Fibroblast of skin of right quadriceps (primary cell): ENCODE measurements at places on chromosomes 5 and 9.

GRCh38 chr5:89946916-89947315 is 462.6 kb downstream of the CETN3 start:
- no peak for DNase-seq

- DNase-seq: peak; percentile 36
These were observed 88.6 kb downstream of the ANGPTL2 start for GRCh38 chr9:127033789-127034188.

GRCh38 chr5:72295539-72295938 is 24.5 kb downstream of the MRPS27 start:
- no peak for DNase-seq

GRCh38 chr5:58294598-58295305 is 165.1 kb downstream of the PLK2 start:
- peak; percentile 39 for DNase-seq

DNA sequence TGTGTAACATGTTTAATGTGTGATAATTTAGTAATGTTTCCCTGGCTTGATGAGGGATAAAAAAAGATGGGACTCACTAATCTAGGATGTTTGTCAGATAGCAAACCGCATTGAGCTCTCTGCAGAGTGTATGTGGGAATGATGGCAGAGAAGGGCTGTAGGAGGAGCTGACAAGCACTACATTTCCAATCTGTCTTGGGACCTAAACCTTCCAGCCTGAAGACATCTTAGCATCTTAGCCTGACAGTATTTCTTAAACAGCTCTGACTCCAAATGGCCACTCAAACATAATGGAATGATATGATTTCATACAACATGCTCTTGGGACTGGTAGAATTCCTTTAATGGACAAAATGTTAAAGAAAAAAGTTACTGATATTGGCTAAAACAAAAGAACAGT is 116.7 kb downstream of the PPP2R2B start:
- no peak for DNase-seq

GRCh38 chr9:127353882-127354281 is 43.1 kb upstream of the SLC2A8 start:
- no peak for DNase-seq

DNA sequence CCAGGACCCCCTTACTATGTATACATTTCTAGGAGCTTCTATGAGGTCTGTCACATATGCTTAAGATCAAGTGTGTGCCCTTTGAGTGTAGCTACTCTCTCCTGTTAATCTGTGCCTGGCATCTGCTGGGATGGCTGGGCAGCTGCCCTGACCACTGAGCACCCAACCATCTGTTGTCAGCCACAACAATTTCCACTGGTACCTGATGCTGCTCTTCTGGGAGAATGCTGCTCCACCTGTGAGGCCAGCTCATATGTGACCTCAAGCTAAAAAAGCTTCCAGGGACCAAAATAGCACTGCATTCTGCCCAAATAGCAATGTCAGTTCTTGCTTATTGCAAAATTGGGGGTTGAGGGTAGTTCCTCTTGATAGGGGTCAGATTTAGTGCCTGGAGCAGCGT is 595.6 kb downstream of the RAB3C start:
- DNase-seq: no peak

DNA sequence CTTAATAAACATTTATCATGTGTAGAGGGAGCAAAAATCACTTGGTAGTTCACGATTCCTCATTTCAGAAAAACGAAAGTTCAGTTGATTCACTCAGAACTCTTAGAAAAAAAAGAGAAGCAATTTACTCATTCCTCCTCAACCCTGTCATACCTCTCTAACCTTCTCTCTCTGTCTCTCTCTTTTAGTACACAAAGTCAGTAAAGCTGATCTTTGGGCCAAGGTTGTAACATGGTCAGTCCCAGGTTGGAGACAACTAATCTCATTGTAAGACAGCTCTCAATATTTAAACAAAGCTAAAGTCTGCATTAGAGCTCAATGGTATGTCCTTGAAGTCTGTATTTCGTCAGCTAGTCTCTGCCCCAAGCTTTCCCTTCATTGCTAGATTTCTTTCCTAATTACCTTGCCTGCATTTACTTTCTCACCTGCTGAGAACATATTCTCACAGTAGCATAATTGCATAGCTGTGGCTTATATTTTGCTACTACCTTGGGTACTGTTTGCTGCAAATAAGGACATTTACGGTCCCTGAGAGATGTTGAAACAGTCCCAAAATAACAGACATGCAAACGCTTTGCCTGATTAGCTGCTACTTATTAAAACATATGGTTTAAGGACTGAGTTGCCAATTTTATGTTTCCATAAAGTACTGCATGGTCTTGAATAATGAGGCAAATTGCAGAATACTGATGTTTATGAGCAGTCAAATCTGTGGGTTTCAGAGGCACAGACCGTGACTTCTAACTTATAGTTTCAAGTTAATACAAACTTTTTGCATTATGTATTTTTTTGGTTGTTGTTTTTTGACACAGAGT is 138.3 kb downstream of the GPBP1 start:
- DNase-seq: no peak

DNA sequence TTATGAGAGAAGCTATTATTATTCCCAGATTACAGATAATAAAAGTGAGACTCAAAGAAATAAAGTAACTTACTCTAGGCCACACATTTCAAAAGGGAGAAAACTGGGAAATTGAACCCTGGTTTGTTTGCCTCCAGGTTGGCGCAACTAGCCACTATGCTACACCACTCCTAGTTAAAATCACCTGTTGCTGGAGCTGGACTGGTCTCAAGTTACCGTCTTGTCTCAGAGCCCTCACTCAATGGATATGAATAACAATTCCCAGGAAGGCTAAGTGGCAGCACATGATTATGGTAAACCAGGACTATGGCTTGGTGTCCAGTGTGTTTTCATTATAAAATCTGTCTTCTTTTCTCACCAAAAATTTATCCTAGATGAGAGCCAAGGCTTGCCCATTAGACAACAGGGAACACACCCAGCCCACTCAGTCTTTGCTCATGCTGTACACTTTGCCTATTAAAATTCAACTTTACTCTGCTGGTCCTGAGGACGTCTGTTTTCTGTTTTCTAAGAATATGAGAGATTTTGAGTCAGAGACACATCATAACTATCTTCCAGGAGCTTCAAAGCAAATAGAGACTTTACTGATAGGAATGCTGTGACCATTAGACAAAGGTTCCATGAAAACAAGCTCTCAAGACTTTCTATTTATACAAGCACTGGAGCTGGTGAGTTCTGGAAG is 58.1 kb downstream of the ADRB2 start:
- DNase-seq: no peak

- no peak for DNase-seq
These were observed 10.9 kb downstream of the RNU6ATAC start for GRCh38 chr9:134153450-134153849.
